Melanocyte of skin (primary cell): ENCODE measurements at places on chromosomes 2 and 18. TPM values are rescaled to one million over a fixed set of nuclear protein-coding genes. Genes with fewer than 3 reads are reported as not detected.

Gene CRIM1
- total RNA-seq, result 9.7 and 12.0 TPM in 2 replicates

Gene TCF23
- total RNA-seq, result not detected in 2 replicates

Gene TSPYL6
- not detected in 2 replicates for total RNA-seq

Gene FBXO48
- 0.73 and 1.4 TPM in 2 replicates for total RNA-seq

Gene SNTG2
- not detected in 2 replicates for total RNA-seq

Gene DUSP2
- 1.7 and 2.9 TPM in 2 replicates for total RNA-seq
